CD4-positive, alpha-beta memory T cell (primary cell): ENCODE measurements at places on chromosomes 5 and 9. TPM values are rescaled to one million over a fixed set of nuclear protein-coding genes. Genes with fewer than 3 reads are reported as not detected.

GRCh38 chr9:126335837-126336735 is 9.5 kb downstream of the MVB12B start:
- no peak overlapping the region for H3K4me3 ChIP-seq
- H3K27ac ChIP-seq, result no peak overlapping the region

TRPM6 gene
- not detected for total RNA-seq

DNA sequence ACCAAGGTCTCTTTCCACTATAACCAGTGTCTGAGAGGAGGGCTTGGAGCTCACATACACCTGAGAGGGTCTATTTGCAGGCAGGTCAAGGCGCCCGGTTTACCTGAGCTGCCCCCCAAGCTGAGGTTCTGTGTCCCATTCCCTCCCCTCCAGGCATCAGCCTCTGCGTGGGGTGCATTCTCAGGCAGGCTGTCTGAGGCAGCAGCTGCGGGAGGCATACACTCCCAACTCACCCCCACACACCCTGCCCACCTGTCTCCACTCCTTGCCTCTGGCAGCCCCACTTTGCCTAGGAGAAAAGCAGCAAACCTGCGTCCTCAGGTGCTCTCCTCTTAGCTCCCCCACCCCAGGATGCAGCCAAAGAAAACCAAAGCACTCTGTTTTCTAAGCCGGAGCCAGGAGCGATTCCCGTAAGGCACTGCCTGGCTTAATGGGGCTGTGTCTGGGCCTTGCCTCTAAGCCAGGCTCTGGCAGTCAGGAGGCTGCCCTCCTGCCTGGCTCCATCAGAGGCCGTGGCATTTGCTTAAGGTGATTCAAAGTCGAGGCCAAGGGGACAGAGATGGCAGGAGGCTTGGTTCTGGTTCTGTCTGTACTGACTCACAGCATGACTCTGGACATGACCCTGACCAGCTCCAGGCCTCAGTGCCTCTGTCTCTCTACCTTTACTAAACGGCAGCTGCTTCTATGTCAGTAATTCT is 139.2 kb upstream of the TRIM32 start:
- H3K36me3 ChIP-seq, result no peaks in the 10 kb centered on the region
- DNase-seq, result no peak
- no peaks in the 10 kb centered on the region for H3K27me3 ChIP-seq
- H3K4me1 ChIP-seq, result no peaks in the 10 kb centered on the region
- H3K27ac ChIP-seq, result no peak overlapping the region

MPDZ gene
- not detected for total RNA-seq

DNA sequence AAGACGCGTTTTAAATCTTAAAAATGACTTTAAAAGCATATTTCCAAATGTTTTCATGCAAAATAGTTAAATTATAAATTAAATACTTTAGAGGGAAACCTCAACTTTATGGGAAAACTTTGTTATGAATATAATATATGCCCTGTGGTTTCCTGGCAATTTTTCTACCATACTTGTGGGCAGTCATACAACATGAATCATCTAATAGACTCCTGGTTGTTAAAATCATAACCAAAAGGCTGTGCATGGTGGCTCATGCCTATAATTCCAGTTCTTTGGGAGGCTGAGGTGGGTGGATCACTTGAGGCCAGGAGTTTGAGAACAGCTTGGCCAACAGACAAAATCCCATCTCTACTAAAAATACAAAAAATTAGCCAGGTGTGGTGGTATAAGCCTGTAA is 18.2 kb downstream of the ATP10B start:
- H3K27me3 ChIP-seq, result peaks cover 2% of the 10 kb centered on the region
- no peaks in the 10 kb centered on the region for H3K36me3 ChIP-seq
- H3K4me3 ChIP-seq, result no peak overlapping the region
- no peaks in the 10 kb centered on the region for H3K4me1 ChIP-seq
- DNase-seq, result no peak

DNA sequence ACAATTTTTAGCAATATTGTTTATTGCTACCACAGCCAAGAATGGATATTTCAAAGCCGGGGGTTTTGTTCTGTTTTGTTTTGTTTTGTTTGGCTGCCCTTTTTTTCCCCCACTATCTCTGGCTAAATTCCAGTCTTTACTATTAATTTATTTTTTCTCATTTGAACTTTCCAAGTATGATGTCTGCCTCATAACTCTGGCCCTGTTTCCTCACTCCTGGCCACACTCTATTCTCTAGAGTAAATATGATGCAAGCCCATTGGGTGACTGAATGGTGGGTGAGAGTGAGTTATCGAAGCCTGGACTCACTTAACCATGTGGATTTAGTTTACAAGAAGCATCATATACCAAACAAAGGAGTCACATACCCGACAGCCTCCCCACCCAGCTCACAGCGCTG is 41.9 kb downstream of the WDR36 start:
- H3K4me1 ChIP-seq, result no peaks in the 10 kb centered on the region
- H3K36me3 ChIP-seq, result no peaks in the 10 kb centered on the region
- no peak overlapping the region for H3K27ac ChIP-seq
- DNase-seq, result no peak
- H3K27me3 ChIP-seq, result no peaks in the 10 kb centered on the region

DNA sequence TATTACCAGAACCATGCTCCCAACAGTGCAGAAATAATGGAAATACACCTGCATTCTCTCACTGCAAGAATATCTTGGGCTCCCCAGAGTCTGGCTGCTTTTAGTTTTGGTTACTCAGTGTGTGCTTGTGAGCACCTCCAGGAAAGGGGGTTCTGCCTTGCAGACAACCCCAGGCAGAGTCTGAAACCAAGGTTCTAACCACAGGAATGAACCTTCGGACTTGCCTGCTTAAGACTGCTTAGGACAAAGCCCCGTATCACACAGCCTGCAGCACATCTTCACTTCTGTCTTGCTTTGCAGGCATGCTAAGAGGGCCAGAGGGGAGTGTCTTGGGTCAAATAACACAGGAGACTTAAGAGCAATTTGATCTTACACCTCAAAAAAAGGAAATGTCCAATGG is 94.8 kb upstream of the SPATA31C2 start:
- no peak overlapping the region for H3K4me3 ChIP-seq
- no peak for DNase-seq
- H3K27ac ChIP-seq, result no peak overlapping the region
- no peaks in the 10 kb centered on the region for H3K36me3 ChIP-seq
- no peaks in the 10 kb centered on the region for H3K27me3 ChIP-seq

DNA sequence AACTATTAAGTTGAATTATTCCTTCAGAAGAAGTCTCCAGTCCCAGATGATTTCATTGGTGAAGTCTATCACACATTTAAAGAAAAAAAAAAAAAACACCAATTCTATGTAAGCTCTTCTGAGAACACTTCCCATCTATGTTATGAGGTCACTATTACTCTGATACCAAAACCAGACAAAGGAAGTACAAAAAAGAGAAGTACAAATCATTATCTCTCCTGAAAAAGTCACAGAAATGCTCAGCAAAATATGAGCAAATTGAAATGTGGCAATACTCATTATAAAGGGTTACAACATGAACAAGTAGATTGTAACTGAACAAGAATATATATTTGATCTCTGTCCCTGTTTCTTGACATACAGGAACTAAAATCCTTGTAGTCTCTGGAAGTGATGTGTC is 280.4 kb downstream of the TLE1 start:
- no peaks in the 10 kb centered on the region for H3K36me3 ChIP-seq
- H3K4me1 ChIP-seq, result no peaks in the 10 kb centered on the region
- H3K4me3 ChIP-seq, result no peak overlapping the region
- no peak for DNase-seq
- no peaks in the 10 kb centered on the region for H3K27me3 ChIP-seq

PAIP1 gene
- total RNA-seq, result 36.0 TPM

IFNB1 gene
- total RNA-seq, result not detected

SLC6A7 gene
- not detected for total RNA-seq

DNA sequence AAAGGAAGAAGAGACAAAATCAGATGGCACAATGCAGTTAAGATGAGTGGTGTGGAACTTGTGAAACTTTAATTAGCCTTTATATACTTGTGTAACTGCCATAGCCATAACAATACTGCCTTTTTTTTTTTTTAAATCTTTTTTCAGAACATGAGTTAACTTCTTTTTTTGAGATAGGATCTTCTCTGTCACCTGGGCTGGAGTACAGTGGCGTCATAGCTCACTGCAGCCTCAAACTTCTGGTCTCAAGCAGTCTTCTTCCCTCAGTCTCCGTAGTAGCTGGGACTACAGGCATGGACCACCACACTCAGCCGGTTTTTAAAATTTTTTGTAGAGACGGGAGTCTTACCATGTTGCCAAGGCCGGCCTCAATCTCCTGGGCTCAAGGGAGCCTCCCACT is 37.2 kb downstream of the GPBP1 start:
- no peak for DNase-seq
- H3K27ac ChIP-seq, result no peak overlapping the region
- H3K4me1 ChIP-seq, result peaks cover 57% of the 10 kb centered on the region
- no peak overlapping the region for H3K4me3 ChIP-seq
- H3K27me3 ChIP-seq, result no peaks in the 10 kb centered on the region
